ENCODE measurements at places on chromosomes 16 and 17.

- no peak for DNase-seq
These were observed 87.9 kb downstream of the CLEC16A start for GRCh38 chr16:11032000-11032921.

DNA sequence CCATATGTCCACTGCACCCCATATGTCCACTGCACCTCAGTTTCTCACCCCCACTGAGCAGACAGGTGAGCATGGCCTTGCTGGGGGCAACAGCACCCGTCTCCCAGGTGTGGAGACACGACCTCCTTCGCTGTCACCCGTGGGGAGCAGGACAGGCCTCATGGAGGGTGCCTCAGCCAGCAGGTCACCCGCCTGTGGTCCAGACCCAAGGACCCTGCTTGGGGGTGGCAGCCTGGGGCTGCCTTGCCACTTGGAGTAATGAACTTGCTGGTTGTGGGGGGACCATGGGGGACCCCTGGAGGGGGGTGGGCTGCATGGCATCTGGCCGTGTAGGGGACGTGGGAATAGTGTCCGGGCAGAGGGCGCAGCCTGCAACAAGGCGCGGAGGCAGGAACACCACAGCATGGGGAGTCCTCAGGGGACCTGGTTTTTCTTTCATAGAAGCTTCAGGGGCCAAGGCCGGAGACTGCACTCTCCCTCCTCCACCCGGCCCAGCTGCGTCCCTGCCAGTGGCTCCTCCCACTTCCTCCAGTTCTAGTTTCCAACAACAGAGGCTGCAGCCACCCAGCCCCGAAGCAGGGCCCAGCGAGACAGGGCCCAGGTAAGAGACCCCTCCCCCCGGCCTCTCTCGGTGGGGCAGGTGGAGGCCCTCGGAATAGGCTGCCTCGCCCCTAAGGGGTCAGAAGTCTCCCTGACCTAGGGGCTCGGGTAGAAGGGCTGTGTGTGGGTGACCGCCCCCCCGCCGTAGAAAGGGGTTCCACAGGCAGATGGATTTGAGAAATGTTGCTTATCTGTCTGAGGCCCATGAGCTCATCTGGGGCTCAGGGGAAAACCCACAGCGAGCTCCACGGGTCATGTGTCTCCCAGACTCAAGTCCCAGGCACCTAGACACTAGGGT, at the start of gene NHLRC4:
TSS of gene NHLRC4 (plus strand) at position 531 of the 898 bp plus-strand sequence. CDS start 1,043 bp downstream, outside the sequence.
- no peak for DNase-seq

DNA sequence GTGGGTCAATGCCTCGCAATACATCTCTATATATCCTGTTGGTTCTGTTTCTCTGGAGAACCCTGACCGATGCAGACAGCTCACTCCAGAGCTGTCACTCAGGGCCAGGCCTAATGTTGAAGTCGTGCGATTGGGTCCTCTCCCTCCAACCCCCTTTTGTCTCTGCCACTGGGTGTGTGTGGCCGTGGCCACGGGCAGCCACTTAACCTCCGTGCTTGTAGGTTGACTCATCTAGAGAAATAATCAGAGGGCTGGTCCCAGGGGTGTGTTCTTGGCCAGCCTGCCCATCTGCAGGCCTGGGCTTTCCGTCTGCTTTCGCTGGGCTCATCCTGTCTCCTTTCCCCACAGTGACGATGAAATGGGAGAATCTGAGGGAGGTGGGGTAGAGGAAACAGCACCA, 7.4 kb downstream of the ADAD2 start:
- DNase-seq, result no peak

- DNase-seq, result peak; percentile 19
These were observed 5.3 kb upstream of the ZNF689 start for GRCh38 chr16:30615358-30616091.

DNA sequence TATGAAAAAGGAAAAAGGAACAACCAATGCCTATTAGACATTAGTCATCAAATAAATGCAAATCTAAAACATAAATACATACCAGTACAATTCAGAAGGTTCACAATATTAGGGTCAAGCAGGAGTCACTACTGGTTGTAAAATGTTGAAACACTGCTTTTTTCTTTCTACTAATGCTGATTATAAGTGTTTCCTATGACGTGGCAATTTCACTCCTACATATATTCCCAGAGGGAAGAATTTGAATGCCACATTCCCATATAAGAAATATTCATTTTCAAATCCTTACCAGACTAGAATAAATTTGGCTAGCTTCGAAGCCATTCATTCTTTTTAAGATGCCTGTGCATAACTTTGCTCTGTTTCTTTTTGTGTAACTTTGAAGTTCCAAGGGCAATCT, 2.6 kb upstream of the KRTAP9-2 start:
- DNase-seq, result no peak

- DNase-seq, result no peak
These were observed 4.5 kb downstream of the ZNF423 start for GRCh38 chr16:49851468-49851787.

GRCh38 chr17:253091-253846, 71.8 kb upstream of the DOC2B start:
- no peak for DNase-seq

DNA sequence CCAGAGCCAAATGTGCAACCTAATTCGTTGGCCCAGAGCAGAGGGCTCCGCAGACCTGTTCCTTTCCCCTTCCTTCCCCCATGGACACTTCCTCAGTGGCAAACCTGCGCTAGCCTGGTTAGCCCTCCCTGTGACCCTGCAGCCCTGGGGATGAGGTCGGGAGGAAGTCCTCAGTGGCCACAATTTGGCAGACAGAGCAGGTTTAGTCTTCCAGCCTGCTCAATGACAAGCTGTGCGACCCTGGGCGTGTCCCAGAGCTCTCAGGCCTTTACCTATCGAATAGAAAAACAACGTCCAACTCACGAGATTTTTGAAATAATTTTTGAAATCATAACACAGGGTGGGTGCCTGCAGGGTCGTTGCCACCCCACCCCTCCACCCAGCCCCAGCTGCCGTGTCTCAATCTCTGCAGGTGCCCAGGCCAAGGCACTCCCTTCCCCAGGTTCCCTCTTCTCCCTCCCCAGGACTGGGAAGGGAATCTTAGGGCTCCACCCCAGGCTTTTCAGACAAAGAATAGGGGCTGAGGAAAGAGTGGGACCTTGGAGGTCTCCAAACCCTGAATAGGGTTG, 1.4 kb downstream of the HBM start:
- DNase-seq, result no peak

DNA sequence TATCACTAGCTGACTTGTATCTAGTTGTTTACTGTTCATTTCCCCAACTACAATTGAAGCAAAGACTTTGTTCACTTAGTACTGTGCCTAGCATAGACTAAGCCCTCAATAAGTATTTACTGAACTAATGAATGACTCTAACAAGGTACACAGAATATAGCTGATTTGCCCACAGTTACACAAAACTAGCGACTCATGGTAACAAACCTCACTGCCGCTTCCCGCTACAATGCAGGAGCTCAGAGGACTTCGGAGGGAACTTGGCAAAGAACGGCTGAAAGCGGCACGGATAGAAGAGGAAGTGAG, 524 bp downstream of the EFTUD2 start:
- DNase-seq, result no peak

DNA sequence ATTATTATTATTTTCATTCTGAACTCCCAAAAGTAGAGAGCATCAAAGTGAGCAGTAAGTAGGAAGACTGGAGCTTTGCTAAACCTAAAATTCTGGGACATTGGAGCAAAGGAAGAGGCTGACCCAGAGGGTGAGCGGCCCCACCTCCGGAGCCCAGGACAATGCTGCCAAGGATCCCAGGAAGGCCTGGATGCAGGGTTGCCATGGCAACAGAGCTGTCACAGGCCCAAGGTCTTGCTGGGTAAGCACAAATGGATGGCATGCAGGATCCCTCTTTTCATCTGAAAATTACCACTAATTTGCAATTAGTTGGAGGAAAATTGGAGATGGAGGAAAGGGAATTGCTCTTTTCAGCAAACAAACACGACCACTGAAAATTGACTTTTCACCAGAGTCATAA, 457.9 kb upstream of the CDH5 start:
- DNase-seq, result no peak

GRCh38 chr16:20441191-20441590, 10.1 kb upstream of the ACSM2A start:
- DNase-seq, result no peak
